ENCODE measurements at places on chromosomes 5 and 9.

DNA sequence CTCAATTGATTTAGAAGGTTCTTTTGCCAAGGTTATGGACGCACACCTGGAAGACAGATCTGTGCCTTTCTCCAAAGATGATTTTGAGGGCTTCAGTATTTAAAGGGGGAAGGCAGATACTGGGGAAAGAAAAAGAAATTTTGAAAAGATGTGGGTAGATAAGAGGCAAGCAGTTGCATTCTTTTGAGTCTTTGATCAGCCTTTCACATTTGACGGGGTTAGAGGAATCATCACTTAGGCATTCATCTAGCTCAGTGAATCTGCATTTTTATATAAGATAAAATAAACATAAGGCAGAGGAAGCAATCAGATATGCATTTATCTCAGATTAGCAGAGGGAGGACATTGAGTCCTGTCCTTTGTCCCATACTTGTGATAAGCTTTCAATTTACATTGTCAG, 243.4 kb upstream of the RAI14 start:
- DNase-seq: no peak

DNA sequence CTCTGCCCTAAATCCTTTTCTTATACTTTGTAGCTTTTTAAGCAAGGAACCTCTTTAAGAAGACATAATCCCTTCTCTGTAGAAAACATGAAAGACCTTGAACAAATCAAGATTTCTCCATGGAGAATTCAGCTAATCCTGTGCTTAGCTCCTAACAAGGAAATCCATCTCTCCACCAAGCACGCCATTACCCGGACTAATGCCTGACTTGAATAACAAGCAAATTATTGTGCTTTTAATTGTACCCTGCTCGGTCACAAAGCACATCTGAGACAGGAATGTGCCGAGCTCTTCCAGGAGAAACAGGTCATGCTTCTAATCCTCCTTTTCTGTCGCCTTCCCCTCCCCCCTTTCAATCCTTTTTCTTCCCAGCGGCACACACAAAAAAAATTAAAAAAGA, 141.3 kb downstream of the PSAT1 start:
- DNase-seq: no peak

DNA sequence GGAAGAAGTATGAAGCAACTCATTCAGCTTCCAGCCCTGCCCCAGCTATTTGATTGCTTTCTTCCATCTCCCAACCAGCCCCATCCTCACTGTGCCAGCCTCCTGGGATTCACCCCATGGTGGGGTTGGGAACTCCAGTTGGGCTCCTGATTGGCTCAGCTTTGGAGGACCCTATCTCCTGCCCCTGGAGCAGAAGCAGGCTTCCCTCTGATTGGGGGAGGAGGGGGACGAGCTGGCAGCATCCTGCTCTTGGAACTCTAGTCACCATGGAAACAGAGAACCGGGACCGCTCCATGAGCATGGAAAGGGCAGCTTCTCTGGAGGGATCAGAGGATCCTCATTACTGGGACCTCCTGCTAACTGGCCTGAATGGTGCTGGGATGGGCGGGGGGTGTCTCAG, 2.6 kb downstream of the SLC6A7 start:
- no peak for DNase-seq

DNA sequence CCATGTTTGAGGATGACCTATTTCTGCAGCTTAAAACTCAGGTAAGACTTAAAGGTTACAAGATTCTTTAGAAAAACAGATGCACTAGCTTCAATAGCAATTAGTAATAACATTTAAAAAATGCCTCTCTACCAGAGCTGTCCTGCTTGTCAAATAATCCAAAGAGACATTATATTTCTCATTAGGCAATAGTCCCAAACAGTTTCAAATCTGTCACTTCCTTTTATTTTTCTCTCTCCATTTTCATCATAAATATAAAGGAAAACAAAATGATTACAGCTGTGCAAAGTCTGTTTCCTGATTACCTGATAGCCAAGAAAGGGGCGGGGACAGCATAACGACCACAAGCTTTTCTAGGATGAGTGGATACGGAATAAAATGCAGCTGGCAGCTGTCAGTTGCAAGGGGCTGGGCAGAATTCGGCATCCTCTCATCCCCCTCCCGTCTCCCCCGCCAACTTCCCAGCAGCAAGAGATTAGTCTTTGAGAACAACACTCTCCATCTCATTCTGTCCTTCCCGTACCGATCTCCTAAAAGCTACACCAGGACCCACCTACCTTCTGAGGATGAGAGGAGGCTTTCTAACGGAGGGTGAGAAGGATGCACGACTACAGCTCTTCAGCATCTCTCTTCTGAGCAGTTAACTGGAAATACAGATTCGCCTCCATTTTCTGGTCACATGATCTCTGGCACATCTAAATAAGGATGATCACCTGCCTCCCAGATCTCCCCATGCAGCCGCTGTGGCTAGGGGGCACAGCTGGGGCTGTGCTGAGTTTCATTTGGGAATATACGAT, 72.5 kb upstream of the PCA3 start:
- DNase-seq: no peak

DNA sequence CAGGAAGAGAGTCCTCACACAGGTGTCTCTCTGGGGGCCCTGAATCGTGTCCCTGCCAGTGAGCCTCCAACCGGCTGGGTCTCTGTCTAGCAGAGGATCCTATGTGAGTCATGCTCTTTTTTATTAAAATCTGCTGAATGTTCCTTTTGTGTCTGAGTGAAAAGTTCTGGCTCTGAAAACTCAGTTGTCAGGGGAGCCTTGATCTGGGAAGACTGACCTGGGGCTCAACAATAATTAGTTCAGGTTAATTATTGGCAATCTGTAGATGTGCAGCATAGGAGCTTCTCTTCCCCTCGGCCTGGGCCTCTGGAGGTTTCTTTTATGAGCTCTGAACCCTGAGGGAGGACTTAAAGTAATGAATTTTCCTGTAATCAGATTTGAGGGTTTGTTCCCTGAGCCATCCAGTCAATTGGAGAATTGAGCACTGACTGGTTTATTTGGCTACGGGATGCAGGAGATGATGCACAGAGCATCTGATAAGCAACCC, 45.2 kb downstream of the ALG2 start:
- DNase-seq: no peak

DNA sequence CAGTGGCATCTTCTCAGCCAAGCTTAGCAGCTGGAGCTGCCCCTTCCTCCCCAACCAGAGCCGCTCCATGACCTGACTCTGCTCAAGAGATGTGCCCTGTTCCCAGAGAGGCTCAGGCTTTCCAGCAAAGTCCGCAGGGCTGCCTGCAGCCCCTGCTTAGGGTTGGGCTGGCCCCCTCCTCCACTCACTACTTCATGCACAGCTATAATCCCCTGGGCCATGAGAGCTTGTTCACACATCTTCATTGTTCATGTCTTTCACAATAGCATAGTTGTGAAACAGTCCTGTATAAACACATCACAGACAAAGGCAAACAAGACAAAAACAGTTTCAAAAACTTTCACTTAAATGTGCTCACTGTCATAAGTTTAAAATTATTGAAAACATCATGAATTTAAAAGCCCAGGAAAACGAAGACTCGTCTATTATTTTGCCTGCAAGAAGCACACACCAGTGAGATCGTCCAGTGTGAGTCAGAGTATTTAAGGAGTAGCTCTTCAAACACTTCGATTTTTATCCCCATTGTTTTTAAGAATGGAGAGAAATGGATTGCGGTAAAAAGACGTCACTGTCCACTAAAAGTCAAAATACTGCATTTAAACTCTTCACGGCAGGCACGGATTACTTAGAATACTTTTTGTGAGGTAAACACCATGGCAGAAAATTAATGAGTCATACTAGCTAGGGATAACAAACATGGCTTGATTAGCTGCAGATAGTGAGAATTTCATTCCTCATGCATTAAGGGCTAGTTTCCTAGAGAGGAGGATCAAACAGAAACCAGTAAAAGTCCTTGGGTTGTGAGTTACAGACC, 40.7 kb upstream of the S1PR3 start:
- no peak for DNase-seq

DNA sequence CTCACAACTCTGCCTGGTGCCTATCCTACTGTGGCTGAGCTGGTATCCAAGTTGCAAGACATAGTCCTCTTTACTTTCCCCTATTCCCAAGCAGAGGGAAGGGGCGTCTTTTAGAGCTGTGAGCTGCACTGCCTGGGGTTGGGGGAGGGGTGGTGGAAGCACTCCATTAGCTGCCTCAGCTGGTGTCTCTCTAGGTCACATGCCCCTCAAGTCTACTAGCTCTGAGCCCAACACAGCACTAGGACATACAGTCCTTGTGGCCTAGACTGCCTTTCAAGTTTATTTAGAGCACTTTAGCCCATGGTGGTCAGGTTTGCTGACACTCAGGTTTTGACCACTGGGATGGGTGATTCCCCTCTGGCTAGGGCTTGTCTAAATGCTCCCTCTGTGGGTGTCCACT, 54.7 kb downstream of the SREK1 start:
- no peak for DNase-seq

DNA sequence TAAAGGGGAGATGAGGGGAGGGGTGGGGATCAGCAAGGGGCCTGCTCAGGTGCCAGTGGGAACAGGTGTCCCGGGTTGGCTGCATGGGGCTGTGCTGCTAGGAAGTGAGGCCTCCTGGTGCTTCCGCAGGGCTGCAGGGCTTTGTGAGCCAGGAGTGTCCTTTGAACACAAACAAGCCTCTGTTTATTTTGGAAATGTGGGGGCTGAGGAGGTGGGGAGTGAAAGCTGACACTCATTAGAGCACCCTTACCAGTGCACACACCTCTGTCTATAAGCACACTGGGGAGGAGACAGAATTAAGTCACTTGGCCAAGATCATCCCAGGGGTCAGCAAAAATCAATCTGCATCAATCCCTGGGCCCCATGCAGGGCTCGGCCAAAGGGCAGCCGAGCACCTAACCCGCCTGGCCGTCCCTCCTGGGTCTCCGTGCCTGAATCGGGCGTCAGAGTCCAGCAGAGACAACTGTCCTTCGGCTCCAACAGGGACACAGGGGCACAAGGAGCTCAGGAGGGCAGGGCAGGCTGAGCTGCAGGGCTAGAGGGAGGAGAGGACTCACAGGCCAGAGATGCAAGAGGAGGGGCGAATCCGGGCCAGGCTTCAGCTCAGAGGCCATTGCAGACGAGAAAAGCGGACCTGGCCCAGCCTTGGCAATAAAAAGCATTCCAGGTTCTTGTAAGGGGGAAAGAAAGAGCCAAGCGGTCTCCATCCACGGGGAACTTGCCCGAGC, 99.8 kb downstream of the VAV2 start:
- DNase-seq: no peak

DNA sequence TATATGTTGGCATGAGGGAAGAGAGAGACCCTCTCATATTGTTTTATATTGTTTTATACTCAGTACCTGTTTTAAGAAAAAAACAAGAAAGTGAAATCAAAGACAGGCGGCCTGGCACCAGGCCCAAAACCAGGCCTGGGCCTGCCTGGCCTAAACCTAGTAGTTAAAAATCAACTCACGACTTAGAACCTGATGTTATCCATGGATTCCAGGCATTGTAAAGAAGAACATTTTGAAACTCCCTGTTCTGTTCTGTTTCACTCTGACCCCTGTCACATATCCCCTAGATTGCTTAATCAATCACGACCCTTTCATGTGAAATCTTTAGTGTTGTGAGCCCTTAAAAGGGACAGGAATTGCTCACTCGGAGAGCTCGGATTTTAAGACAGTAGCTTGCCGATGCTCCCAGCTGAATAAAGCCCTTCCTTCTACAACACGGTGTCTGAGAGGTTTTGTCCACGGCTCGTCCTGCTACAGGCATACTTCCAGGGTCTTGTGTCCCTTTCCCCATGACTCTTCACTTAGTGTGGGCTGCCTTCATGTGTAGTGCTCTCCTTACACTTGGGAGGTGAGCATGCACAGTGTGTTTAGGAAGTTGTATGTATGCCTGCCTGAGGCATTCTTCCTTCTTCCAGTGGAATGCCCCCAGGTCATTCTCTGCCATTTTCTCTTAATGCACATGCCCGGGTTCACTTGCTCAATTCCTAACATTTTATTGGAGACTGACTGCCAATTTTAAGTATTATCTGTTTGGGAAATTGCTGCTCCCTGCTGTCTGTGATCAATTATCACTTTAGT, 17.8 kb downstream of the TBCA start:
- no peak for DNase-seq

DNA sequence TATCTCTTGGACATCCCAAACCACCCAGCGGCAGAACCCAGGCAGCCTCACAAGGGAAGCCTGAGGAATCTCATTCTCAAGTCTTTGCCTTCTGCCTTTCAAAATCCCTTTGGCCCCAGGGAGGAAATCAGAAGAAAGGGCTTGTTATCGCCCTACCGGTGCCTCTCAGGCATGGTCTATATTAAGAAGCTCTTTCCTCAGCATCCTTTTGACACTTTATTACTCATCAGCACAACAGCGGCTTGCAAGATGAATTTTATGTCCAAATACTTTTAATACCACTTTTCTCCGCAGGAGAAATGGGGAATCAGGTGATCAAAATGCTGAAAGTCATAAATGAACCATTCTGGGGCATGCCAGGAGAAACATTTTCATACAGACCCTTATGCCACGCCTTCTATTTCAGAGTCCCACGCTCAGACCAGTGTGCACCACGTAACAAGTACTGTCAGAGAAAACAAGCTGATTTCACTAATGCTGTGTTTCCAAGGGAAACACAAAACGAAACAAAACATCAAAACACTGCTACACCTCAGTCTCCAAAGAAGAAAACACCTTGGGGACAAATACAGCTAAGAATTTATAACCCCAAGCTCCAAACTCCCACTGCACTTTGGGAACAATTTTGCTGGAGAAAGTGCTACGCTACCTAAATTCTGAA, 30.0 kb downstream of the RAPGEF1 start:
- peak; percentile 43 for DNase-seq

- DNase-seq: peak; percentile 25
Observed at GRCh38 chr5:80654054-80654390, 430 bp upstream of the MSH3 start.

DNA sequence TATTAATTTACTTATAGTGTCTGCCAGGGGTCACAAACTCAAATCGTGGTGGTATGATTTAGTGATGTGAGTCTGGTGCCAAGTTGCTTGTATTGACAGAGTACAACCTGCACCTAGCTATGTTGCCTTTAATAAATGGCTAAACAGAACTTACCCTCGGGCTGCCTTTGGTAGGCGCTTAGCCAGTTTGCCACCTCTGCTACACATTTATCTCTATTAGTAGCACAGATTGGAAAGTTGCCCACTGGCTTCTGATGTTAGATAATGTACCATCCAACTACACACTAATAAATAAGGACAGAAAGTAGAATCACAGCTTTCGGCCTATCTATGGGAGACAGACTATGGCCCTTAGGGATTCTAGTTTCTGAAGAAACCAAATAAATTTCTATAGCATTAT, 368.4 kb downstream of the MAN2A1 start:
- DNase-seq: no peak

DNA sequence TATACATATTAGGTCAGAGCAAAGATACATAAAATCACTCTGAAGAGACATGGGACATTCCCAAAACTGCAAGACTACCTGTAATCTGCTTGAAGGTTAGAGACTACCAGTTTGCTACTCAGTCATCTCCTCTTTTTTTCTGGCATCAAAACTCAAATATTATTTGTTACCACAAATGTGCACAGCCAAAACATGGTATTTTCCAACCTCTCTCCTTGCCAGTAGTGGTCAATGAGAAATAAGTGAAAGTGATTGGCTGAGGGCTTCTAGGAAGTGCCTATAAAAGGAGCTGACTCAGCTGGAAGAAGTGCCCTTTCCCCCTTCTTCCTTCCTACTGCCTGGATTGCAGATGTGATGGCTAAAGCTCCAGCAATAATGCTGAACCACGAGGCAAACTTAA, 13.8 kb downstream of the GZMK start:
- DNase-seq: no peak

- DNase-seq: no peak
Observed at GRCh38 chr5:90344689-90345088, 64.9 kb downstream of the CETN3 start.
